ENCODE measurements at places on chromosomes 16 and 17.

DNA sequence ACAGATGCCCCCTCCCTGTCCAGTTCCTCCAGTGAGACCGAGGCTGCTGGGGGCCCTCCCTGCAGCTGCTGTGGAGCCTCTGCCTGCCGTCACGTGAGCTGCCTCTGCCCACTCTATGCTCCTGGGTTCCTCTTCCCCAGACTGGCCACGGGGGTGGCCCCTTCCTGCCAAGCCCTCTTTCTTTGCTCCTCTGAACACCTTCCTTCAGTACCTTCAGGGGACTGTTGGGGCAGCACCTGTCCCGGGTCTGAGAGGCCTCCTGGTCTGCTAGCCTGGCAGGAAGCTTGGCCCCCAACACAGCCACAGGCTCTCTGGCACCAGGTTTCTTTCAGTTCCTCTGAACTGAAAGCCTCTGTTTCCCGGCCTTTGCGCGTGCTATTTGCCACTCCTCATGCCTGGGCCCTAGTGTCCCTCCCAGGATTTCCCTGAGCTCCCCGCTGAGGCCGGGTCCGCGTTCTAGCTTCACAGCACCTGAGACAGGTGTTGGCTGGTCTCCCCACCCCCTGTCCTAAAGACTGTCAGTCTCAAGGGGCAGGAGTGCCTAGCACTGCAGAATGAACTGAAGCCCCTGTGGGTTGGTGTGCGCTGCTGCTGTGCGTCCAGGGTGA, 6.6 kb upstream of the ATP6V0C start:
- DNase-seq = no peak

- no peak for DNase-seq
Measured at GRCh38 chr17:47957591-47958490, at the start of gene PRR15L. TSS of gene PRR15L (minus strand) at chr17:47957883. CDS start at chr17:47953234, 4,649 bp downstream.

GRCh38 chr16:84281074-84281473, 13.6 kb upstream of the WFDC1 start:
- DNase-seq = peak; percentile 27

DNA sequence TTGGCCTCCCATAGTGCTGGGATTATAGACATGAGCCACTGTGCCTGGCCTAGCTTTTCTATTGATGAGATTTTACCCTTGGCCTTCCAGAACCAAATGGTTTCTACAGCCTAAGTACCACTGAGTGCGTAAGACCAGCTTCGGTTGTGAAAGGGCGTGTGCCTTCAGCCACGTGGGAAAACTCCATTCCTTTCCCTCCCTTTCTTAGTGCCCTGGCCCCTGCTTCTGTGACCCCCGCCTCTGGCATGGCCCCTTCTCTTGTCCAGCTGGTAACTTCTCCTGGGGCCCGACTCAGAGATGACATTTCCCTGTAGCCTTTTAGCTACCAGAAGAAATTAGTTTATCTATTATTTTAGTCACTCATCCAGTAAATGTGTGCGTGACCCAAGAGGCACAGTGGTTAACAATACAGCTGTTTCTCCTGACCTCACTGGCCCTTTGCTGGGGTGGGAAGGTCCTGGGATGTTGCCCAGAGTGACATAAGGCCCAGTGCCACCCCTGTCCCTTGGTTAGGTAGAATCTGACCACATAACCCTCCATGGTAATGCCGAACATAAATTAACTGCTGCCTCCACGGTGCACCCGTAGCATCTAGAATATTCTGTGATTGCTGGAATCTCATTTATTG, 97.3 kb downstream of the PLCG2 start:
- no peak for DNase-seq

DNA sequence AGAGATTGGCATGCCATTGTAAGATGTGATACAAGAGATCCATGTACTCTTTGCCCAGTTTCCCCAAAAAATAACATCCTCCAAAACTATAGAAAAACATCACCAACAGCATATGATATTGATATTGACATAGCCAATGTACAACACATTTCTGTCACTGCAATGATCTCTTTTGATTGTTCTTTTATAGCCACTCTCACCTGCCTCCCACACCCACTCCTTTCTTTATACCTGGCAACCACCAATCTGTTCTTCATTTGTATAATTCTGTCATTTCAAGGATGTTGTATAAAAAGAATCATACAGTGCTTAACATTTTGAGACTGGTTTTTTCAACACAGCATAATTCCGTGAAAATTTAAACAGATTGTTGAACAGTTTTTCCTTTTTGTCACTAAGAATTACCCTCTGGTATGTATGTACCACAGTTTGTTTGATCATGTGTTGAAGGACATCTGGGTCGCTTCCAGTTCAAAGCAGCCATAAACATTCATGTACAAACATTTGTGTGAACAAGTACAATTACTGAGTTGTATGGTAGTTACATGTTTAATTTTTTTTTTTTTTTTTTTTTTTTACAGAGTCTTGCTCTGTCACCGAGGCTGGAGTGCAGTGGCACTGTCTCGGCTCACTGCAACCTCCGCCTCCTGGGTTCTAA, 9.9 kb downstream of the KRTAP9-1 start:
- DNase-seq = no peak

DNA sequence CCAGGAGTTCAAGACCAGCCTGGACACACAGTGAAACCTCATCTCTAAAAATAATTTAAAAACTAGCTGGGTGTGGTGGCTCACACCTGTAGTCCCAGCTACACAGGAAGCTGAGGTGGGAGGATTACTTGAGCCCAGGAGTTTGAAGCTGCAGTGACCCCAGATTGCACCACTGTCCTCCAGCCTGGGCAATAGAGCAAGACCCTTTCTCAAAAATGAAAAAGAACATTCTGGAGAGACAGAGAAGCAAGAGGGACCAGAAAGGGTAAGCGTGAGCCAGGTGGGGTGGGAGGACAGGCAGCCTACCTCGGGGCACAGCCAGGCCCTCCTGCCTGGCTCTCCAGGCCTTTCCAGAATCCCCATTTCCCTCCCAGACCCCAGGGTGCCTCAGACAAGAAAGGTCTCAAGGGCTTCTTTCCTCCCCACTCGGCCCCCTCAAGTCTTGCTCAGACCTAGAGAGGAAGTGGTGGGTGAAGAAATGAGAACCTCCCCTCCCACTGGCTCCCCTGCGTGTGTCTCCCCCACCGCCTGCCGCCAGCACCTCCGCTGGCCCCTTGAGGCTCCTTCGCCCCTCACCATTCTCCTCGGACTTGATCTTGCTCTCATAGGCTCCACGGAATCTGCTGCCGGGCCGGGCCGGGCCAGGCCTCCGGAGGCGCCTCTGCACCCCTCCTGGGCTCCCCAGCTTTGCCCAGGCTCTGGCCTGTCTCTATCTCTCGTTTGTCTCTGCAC, 503 bp downstream of the C16orf54 start:
- no peak for DNase-seq

- DNase-seq = no peak
Measured at GRCh38 chr16:4273858-4274311, 1.1 kb upstream of the TFAP4 start.

GRCh38 chr16:23694644-23695373, 16.1 kb downstream of the PLK1 start:
- peak; percentile 24 for DNase-seq

- peak; percentile 40 for DNase-seq
Measured at GRCh38 chr16:86874141-86874540, 295.8 kb downstream of the FOXL1 start.

GRCh38 chr17:15886804-15887203, 58.1 kb upstream of the ADORA2B start:
- no peak for DNase-seq

GRCh38 chr17:45311760-45312476, 4.9 kb downstream of the MAP3K14 start:
- no peak for DNase-seq

DNA sequence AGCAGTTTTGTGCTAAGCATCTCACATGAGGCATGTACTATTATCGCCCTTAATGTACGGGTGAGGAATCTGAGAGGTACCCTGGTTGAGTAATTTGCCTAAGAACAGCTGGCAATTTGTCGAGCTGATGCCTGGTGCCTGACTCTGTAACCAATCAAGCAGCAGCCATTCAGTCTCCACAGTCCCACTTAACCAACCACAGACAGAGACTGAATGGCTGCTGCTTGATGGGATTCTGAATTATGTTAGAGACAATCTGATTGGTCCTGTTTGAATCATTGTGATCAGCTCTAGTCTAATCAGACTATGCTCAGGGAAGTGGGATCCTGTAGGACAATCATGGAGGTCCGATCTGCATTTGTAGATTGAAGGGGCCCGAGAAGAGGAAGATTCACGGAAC, 447.0 kb downstream of the SHISA9 start:
- no peak for DNase-seq

DNA sequence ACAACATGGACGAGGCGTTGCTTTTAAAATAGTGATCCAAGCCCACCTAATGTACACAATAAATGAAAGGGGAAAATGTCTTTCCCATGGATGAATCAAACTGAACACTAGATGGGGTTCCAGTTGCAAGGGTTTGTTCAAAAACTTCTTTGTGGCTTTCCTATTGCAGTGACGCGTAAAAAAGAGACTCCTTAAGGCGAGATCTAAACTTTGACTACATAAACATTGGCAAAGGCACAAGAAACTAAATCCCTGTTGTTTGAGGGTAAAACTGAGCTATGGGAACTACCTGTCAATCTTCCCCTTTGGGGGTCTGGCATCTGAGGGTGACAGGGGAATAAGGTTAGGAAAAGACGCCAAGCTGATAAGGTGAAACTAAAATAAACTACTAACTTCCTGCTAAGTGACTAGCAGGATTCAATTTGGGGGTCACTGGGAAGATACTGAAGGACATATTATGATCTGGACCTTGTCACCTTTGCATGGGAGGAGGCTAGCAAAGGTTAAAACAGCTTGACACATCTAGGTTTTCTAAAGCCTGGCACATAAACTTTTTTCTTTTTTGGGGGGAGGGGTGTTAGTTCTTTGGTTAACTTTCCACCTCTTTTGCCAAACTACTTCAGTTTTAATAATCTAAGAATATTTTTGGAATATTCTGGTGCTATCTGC, 4.7 kb downstream of the SALL1 start:
- peak; percentile 54 for DNase-seq

DNA sequence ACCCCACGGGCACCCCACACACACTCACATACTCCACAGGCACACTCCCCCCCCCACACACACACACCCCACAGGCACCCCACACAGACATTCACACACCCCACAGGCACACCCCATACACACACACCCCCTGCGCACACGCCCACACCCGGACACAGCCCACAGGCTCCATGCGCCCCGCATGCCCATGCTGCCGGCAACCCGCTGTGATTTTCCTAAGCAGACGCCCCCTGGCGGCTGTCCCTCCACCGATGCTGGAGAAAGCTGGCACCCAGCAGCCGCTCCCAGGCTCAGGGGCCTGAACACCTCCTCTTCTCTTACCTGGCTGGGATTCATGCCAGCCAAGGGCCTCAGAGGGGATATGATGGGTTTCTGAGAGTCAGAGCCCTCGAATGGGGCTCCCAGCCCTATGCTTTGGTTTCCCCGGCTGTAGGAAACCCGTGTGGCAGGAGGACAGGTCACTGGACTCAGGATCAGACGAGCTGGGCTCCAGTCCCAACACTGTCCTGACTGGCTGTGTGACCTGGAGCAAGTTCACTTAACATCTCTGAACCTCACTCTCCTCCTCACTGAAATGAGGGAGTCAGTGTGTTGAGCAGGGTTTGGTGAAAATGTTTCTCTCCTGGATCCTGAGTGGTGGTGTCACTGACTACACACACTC, 19.6 kb upstream of the TNFRSF13B start:
- peak; percentile 81 for DNase-seq

- DNase-seq = no peak
Measured at GRCh38 chr17:50355701-50356341, 9.9 kb downstream of the XYLT2 start.

DNA sequence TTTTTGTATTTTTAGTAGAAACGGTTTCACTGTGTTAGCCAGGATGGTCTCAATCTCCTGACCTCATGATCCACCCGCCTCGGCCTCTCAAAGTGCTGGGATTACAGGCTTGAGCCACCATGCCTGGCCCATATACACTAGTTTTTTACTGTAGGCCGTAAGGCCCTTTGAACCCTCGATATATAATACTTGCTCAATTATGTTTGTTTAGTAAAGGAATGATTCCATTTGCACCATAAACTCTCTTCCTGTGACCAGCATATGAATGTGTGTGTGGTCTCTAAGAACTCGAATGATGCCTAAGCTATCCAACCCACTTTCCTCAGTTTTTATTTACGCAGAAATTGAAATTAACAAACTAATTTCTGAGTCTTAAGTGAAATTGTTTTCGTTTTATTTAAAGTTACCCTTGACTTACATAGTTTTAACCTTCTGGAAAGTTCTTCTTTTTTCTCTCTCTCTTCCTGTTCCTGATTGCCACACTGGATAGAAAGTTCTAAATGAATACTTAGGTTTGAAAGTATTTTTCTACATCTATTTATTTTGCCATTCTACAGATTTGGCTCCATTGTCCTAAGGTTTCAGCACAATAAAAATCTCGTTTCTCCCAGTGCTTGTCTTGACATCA, 37.9 kb downstream of the PIGL start:
- no peak for DNase-seq

DNA sequence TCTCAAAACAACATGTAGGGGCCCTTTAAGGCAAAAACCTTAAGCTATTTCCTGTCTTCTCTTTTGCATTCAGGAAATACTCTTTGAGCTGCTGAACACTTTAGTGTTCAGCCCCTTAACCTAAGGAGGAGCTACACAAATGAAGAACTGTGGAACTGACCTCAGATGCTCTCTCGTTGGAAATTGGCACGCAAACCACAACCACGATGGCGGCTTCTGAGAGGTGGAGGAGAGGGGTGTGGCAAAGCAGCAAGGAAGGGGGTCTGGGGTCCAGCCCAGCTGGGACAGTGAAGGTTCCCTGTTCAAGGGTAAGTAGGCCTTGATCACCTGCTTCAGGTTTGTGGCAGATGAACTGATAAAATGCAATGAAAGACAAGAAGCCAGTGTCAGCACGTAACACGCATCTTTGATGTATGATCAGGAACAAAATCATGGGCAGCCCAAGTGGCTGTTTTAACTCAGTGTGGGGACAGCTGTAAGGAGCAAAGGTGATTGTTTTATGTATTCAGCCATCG, 291.6 kb upstream of the TNRC6C start:
- no peak for DNase-seq

GRCh38 chr17:15453782-15454181, 13.6 kb downstream of the CDRT4 start:
- DNase-seq = no peak

- peak; percentile 53 for DNase-seq
Measured at GRCh38 chr16:77660311-77660710, 62.0 kb upstream of the NUDT7 start.

GRCh38 chr17:36697903-36698530, 96.6 kb downstream of the MRM1 start:
- no peak for DNase-seq
